Epithelial cell of proximal tubule (primary cell): ENCODE measurements at places on chromosomes 5 and 9.

GRCh38 chr5:39164016-39164415, 55.3 kb downstream of the FYB1 start:
- DNase-seq: no peak

DNA sequence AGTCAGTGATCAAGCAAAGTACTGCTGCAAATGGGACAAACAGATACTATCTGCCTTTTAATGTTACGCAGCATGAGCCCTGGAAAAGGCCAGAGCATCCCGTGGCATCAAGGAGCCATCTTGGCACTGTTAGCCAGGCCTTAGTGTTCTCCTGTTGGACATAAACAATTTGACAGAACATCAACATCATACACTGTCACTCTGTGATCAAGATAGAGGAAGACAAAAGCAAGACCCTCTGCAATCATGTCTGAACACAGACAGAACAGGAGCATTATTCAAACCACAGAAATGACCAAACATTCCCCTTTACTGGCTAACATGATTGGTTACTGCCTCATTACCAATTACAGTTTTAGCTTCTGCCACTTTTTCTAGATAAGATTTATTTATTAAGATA, 21.2 kb upstream of the ROPN1L start:
- DNase-seq: no peak

DNA sequence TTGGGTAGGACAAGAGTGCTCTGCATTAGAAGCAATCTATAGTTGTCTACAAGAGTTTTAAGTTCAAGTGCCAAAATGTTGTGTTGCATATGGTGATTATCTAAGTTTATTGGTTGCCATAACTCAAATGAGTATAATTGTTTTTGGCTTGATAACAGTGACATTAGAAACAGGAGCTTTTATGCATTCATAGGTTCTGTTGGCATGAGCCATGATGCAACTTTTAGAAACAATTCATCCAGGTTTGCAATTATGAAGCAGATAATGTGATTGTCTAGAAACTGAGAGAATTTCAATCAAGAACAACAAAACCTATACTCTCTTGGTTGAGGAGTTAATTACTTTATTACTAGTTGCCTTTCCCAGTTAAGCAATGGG, 137.0 kb downstream of the PBX3 start:
- DNase-seq: no peak

- no peak for DNase-seq
Measured at GRCh38 chr5:104628911-104629310, 1066.3 kb upstream of the NUDT12 start.

DNA sequence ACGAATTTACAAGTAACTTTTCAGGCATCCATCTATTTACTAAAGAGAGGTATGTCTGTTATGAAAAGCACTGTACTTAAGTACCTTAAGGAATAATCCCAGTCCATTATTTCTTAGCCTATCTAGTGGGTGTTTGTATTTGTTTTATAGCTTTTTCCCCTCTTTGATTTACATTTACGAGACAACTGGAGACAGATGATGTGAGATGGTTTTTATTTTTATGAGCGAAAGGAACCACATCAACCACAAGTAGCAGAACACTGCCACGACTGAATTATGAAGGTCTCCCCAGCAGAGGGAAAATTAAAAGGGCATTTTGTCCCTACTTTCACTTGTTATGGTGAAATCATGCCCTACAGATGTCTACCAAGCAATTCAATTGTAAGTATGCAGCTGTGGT, 357.8 kb downstream of the NFIB start:
- no peak for DNase-seq
